ENCODE measurements at places on chromosomes 3 and 15. TPM values are rescaled to one million over a fixed set of nuclear protein-coding genes. Genes with fewer than 3 reads are reported as not detected.

DNA sequence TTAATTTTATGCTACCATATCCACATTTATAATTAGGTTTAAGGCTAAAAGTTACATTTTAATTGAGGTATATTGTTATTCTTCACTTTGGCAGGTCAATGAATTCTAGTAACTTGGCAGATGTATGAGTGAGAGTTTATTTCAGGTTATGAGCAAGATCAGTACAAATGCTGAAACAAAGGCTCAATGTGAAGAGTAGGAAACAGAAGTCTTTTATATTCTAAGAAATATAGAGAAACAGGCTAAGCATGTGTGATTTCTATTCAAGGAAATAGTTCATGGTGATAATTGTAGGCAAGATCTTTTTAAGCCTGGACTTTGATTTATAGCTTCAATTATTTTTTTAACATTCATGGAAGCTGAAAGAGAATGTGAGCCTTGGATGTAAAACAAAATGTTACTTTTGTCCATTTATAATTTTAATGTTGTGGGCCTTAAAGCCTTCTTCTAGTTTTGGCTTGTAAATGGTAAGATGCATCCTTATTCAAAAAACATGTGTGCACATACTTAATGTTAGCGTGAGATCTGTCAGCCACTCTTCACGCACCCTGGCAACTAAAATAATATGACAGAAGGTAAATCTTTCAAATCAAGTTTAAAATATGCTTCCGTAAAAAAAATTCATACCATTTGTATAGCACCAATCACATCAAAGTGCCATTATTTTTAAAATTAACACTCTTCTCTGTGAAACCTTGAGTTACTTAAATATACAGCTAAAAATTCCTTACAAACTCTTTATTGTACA is 22.8 kb upstream of the OSTN start:
- no peaks in the 10 kb centered on the region for H3K36me3 ChIP-seq
- DNase-seq, result no peak
- no peaks in the 10 kb centered on the region for H3K27me3 ChIP-seq
- H3K4me3 ChIP-seq, result no peak overlapping the region

- no peaks in the 10 kb centered on the region for H3K36me3 ChIP-seq
- no peak overlapping the region for H3K27ac ChIP-seq
- H3K4me1 ChIP-seq, result peaks cover 6% of the 10 kb centered on the region
- no peak for DNase-seq
- H3K4me3 ChIP-seq, result no peak overlapping the region
Observed at GRCh38 chr3:138797508-138798038, 37.2 kb downstream of the PIK3CB start.

DNA sequence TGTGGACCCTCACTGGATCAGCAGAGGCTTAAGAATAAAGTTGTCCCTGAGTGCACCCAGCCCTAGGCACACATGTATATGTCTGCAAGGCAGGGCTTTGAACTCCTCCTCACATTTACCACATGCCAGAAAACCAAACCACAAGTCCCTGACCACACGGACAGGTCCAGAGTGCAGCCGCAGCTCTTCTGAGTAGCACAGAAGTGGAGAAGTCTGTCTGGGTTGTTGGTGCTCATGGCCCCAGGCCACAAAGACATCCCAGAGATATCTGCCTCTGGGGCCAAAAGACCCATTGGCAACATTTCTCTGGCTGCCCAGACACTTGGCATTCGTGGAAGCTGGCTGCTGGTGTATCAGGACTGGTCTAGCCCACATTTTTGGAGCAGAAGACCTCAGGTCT is 17.4 kb downstream of the SUSD5 start:
- peaks cover 20% of the 10 kb centered on the region for H3K4me1 ChIP-seq
- H3K4me3 ChIP-seq, result no peak overlapping the region
- DNase-seq, result no peak
- no peaks in the 10 kb centered on the region for H3K36me3 ChIP-seq
- H3K27ac ChIP-seq, result no peak overlapping the region

GRCh38 chr15:85639752-85640381 is 154.9 kb downstream of the KLHL25 start:
- no peaks in the 10 kb centered on the region for H3K27me3 ChIP-seq
- DNase-seq, result no peak
- H3K4me1 ChIP-seq, result peaks cover 53% of the 10 kb centered on the region
- no peak overlapping the region for H3K27ac ChIP-seq

DNA sequence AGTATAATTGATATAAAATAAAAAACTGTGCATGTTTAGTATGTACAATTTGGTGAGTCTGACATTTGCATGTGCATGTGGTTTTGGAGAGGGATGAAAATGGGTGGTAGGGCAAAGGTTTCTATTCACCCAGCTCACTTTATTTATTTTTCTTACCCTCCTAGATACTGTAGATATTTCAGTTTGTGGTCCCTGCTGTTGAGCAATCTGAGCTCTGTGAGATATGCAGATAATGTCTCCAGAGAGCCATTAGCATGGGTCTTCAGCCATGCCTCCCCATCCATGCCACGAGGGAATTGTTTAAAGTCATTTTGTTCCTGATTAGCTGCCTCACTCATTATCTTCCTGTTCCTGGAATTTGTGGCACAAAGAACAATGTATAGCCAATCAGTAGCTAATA is 44.4 kb upstream of the B3GALNT1 start:
- no peaks in the 10 kb centered on the region for H3K36me3 ChIP-seq
- H3K4me3 ChIP-seq, result no peak overlapping the region
- no peaks in the 10 kb centered on the region for H3K4me1 ChIP-seq
- H3K27me3 ChIP-seq, result no peaks in the 10 kb centered on the region
- no peak overlapping the region for H3K27ac ChIP-seq
- DNase-seq, result no peak

DNA sequence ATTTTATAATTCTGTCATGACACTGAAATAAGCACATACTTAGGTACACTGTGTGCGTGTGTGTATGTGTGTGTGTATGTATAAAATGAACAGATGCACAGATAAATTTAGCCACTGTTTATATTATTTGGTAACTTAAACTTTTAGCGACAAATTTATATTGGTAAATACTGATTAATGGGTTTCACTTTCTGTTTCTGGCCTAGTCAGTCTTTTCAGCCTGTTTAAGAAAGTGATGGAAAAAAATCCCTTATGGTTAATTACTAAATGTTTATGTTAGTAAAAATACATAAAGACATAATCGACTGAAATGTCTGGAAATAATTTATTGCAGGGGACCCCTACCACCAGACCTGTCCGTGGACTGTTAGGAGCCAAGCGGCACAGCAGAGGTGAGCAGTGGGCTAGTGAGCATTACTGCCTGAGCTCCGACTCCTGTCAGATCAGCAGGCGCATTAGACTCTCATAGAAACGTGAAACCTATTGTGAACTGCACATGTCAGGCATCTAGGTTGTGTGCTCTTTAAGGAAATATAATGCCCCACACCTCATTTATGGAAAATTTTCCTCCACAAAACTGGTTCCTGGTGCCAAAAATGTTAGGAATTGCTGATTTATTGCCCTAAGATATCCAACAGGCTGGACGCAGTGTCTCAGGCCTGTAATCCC is 717.4 kb downstream of the SI start:
- no peak for DNase-seq
- no peaks in the 10 kb centered on the region for H3K4me1 ChIP-seq
- no peak overlapping the region for H3K4me3 ChIP-seq
- no peaks in the 10 kb centered on the region for H3K27me3 ChIP-seq

- H3K4me1 ChIP-seq, result no peaks in the 10 kb centered on the region
- no peak overlapping the region for H3K27ac ChIP-seq
- no peaks in the 10 kb centered on the region for H3K36me3 ChIP-seq
- no peak overlapping the region for H3K4me3 ChIP-seq
- DNase-seq, result no peak
- H3K27me3 ChIP-seq, result no peaks in the 10 kb centered on the region
Observed at GRCh38 chr15:91255670-91256192, 155.7 kb downstream of the SV2B start.

- H3K27me3 ChIP-seq, result no peaks in the 10 kb centered on the region
- DNase-seq, result no peak
- H3K36me3 ChIP-seq, result no peaks in the 10 kb centered on the region
Observed at GRCh38 chr3:3200632-3201212, 21.2 kb upstream of the CRBN start.

DNA sequence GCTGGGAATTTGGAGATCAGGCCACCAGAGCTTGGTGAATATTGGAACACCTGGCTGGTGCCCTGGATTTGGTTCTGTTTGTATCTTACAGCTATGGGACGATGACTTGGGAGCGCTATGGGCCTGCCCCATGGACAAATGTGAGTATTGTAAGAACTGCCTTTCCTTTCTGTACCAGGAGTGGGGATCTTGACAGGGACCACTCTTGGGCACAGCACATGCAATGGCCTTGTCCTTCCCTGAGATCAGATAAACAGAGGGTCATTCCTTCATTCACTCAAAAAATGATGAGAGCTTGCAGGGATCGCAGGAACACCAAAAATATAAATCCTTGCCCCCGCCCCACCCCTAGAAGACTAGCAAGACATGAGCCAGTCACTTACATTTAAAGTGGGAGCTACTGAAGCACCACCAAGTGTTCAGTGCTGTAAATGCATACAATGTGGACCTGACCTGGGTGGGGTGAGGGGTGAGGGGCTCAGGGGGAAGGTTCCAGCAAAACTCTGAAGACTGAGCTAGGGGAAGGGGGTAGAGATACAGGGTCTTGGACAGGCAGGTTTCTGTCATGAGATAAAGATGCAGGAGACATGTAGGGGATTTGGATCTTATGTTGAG is 2.7 kb upstream of the CRELD1 start:
- no peak overlapping the region for H3K4me3 ChIP-seq
- DNase-seq, result no peak
- peaks cover 15% of the 10 kb centered on the region for H3K36me3 ChIP-seq
- H3K27ac ChIP-seq, result no peak overlapping the region
- H3K4me1 ChIP-seq, result no peaks in the 10 kb centered on the region
- no peaks in the 10 kb centered on the region for H3K27me3 ChIP-seq

- H3K27me3 ChIP-seq, result peaks cover 2% of the 10 kb centered on the region
- no peaks in the 10 kb centered on the region for H3K36me3 ChIP-seq
- H3K4me3 ChIP-seq, result peak overlapping the region; percentile 53
- H3K4me1 ChIP-seq, result no peaks in the 10 kb centered on the region
- no peak for DNase-seq
Observed at GRCh38 chr3:113532698-113533533, 561 bp downstream of the SIDT1 start.

GRCh38 chr15:62822228-62822627 is 220.3 kb upstream of the TPM1 start:
- no peak overlapping the region for H3K4me3 ChIP-seq
- peaks cover 4% of the 10 kb centered on the region for H3K4me1 ChIP-seq
- H3K36me3 ChIP-seq, result peaks cover 21% of the 10 kb centered on the region
- no peak overlapping the region for H3K27ac ChIP-seq
- no peak for DNase-seq

DNA sequence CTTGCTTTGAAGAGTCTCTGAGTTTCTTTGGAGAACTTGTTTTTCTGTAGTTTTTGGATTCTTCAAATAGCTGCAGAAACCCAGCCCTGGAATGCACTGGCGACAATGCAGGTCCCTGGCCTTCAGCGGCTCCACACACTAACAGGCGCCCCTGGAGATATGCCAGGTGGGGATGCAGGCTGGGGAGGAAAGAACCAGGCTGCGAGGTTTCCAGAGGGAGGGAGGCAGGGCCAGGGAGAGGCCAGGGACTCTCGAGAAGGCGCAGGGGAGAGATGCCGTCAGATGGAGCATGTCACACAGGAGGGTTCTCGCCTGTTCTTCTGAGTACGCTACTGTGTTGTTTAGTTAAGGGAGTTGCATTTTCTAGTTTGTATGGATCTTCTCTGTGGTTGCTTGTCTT is 283.1 kb downstream of the GABRG3 start:
- H3K36me3 ChIP-seq, result no peaks in the 10 kb centered on the region
- H3K4me1 ChIP-seq, result no peaks in the 10 kb centered on the region
- H3K4me3 ChIP-seq, result no peak overlapping the region
- no peak overlapping the region for H3K27ac ChIP-seq

DNA sequence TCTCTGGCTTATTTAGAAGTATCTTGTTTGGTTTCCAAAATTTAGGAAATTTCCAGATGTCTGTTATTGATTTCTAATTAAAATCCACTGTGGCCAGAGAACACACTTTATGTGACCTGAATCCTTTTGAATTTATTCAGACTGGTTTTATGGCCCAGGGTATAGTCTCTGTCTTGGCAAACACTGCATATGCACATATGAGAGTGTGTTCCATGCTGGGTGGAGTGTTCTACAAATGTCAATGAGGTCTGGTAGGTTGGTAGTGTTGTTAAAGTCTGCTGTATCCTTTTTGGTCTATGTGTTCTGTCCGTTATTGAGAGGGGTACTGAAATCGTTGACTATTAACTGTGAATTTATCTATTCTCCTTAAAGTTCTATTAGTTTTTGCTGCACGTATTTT is 30.2 kb downstream of the PGPEP1L start:
- no peaks in the 10 kb centered on the region for H3K27me3 ChIP-seq
- DNase-seq, result no peak
- H3K4me1 ChIP-seq, result no peaks in the 10 kb centered on the region
- H3K4me3 ChIP-seq, result no peak overlapping the region
- no peaks in the 10 kb centered on the region for H3K36me3 ChIP-seq

GRCh38 chr15:47376190-47376589 is 341.1 kb upstream of the SEMA6D start:
- H3K36me3 ChIP-seq, result no peaks in the 10 kb centered on the region
- no peak overlapping the region for H3K27ac ChIP-seq
- H3K27me3 ChIP-seq, result no peaks in the 10 kb centered on the region
- no peaks in the 10 kb centered on the region for H3K4me1 ChIP-seq

The CTXND1 gene
- total RNA-seq, result 0.55 TPM

GRCh38 chr3:72152551-72153476 is 367.9 kb upstream of the PROK2 start:
- H3K27me3 ChIP-seq, result no peaks in the 10 kb centered on the region
- H3K27ac ChIP-seq, result peak overlapping the region; percentile 78
- H3K36me3 ChIP-seq, result no peaks in the 10 kb centered on the region
- H3K4me1 ChIP-seq, result peaks cover 39% of the 10 kb centered on the region

The ALDH1A2 gene
- 12.5 TPM for total RNA-seq

The TTLL13 gene
- not detected for total RNA-seq
